ENCODE measurements at places on chromosomes 1 and 21. TPM values are rescaled to one million over a fixed set of nuclear protein-coding genes. Genes with fewer than 3 reads are reported as not detected.

Gene RPS6KC1
- total RNA-seq = 12.9 TPM

Gene TBX15
- total RNA-seq = 0.21 TPM

Gene RPF1
- 65.4 TPM for total RNA-seq

Gene RNF115
- total RNA-seq = 8.5 TPM

Gene KCNT2
- 1.2 TPM for total RNA-seq

DNA sequence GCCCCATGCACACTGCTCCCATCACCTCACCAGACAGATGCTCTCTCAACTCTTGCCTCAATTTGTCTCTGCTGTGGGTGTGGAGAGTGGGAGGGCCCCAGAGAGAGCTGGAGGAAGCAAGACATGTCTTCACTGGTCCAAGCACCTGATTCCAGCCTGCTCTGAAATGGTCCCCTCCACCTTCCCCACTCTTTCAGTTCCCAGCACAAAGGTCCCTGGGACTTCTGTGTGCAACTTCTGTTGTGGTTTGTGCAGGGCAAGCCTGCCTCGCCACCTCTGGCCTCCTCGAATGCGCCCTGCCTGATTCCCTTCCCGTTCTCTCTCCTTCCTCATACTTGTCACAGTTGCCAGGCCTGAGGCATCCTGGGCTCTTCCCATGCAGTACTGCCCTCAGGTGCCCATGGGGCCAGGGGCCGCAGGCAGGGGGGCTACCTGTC, 119.3 kb downstream of the SYT2 start:
- no peak for DNase-seq

DNA sequence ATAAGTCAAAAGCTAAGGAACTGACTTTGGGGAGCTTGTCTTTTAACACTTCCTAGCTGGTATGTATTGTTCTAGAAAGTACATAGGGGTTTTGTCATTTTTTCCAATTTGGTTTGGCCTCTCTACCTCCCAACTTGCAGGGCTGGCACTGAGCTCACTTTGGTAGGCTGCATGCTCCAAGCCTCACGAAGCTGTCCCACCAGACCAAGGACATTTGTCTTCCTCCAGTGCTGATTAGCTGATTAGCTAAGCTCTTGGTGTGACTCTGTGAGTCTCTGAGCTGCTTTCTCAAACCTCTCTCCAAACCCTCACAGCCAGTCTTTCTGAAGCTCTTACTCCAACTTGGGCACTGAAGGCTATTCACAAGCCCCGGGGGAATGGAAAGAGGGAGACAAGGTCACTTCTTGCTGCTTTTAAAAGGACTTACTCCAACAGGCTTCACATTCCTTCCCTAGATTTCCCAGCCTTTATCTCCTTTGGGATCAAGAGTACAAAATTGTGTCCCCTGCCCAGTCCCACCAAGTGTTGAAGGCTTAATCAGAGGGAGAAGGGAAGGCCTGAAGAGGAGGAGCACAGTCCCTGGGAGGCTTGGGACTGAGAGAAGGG, 893 bp upstream of the CFAP45 start:
- no peak for DNase-seq

DNA sequence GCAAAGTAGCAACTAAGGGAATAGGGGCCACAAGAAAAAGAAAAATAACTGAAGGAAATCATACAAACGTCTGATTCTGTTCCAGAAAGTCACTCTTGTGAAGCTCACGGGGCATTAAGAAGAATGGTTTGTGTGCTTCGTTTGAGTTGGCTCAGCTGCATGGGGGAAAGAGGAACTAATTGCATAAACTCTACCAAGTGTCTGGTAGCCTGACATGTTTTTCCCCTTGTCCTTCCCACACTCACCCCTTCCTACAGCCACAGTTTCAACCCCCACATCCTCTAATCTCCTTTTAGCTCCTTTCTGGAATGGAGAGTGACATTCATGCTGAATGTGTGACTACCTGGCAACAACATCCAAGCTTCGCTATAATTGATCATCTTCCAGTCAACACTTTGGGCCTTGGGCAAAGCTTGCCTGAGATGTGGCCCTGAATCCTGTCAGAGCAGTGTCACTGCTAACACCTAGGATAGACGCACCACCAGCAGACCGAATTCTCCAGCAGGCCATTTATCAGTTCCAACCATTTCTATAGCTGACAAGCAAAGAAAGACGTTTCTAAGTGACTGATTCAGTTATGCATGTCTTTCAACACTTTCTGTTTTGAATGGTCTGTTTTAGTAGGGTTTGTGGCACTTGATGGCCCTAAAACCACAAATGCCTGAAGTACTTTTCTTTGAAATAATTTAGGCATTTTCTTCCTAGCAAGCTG, 439.6 kb downstream of the TTLL7 start:
- no peak for DNase-seq

- peak; percentile 39 for DNase-seq
These were observed at the start of gene ECM1 for GRCh38 chr1:150507912-150508864. TSS of gene ECM1 (plus strand) at chr1:150508109. CDS start at chr1:150508210, 101 bp downstream.

- no peak for DNase-seq
These were observed 113.1 kb downstream of the PBX1 start for GRCh38 chr1:164671966-164672571.

DNA sequence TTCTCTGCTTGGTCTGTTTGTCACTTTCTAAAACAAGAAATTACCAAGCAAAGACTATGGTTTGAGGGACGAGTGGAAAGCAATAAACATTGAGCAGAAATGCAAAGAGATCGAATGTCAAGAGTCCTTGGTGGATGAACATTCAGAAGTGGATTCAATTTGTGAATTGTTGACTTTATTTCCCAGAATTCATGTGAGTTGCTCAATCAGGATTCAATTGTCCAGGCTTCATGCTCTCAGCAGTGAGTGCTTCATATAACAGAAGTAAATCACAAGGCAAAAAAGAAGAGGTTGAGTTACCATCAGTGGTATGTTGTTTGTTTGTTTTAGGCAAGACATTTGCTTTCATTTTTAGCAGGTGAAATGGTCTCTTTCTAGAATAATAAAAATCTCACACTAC, 31.9 kb downstream of the NGF start:
- no peak for DNase-seq

DNA sequence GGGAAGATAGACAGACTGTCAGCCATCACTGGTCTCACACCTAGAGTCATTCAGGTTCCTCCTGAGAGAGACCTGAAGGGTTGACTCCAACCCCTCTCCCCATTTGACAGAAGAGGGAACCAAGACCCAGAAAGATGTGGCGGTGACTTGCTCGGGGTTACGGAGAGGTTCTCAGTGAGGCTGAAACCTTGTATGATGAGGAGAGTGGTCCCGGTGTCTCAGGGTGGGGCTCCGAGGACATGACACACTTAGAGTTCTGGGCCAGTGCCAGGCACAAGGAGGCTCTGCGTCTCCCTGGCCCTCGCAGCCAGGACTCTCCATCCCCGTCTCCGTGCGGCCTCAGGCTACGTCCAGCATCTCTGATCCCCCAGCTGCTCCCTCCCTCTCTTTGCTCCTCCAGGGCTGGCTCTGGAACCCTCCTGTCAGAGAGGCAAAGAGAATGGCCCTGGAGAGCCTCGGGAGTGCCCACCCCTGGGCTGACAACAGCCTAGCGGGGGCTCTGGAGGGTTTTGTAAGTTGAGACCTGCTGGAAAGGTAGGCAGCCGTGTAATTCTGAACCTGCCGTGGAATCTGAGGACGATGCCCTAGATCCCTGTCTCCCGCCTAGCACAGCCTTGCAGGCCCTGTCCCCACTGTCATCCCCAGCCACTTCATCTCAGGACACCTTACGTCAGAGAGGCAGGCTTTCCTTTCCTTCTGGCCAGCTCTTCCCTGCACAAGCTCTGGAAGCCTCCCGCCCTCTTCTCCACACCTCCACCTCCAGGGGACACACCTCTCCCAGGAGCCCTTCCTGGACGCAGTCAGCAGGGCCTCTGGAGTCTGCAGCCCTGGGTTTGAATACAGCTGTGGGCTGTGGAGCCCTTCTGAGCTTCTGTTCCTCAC, 4.1 kb downstream of the EFHD2 start:
- DNase-seq = no peak

DNA sequence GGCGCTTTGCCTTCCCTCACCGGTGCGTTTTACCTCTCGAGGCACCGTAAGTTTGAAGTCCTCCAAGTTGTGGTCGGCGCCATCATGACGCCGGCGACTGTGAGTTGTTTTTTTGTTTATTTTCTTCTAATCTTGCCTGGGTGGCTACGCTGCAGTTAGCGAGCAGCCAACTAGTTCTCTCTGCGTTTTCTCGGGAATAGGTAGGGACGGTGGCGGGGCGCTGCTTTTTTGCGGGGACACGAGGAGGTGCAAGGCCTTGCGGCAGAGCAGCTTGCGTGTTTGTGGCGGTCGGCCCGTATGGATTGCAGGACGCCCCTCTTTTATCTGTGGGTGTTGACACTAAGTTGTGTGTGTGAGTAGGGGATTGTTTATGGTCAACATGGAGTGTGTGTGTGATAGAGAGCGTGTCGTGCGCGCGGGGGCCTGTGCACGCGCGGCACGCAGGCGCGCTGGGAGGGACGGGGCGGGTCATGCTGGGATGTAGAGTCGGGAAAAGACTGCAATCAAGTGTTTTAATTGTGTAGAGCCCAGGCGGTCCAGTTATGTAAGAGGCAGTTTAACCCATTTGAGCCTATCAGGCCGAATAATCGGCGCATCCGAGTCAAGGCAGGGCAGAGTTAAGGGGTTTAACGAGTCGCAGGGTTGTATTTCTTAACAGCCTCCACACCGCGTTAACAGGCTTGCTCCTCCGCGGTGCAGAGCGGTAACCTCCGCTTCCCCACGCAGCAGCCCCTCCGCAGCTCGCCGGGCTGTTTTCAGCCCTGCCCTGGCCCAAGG, 1.2 kb upstream of the NEGR1 start:
- DNase-seq = no peak

DNA sequence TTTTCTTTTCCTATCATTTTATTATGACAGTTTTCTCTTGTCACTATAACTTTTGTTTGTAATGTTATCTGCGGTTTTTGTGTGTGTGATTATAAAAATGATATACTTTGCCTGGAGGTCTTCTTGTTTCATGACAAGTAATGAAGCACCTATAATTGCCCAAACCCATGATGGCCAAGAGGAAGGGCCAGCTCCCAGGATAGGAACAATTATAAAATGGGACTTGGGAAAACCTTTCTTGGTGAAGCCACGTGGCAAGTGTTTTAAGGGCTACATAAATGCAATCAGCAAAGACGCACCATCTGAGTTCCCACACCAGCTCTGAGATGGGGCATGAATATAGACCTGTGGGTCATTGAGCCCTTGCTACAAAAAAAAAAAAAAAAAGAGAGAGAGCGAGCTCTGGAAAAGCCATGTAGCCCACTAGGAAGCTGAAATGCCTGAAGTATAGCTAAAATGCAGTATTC, 462.6 kb upstream of the RUNX1 start:
- DNase-seq = no peak

- DNase-seq = no peak
These were observed at the start of gene SLC44A3 for GRCh38 chr1:94819945-94820746. TSS of gene SLC44A3 (plus strand) at chr1:94820357. CDS start at chr1:94820452, 95 bp downstream.

- DNase-seq = no peak
These were observed 11.7 kb downstream of the IQGAP3 start for GRCh38 chr1:156560585-156561163.

GRCh38 chr1:243916160-243916559, 66.1 kb upstream of the AKT3 start:
- DNase-seq = no peak

- DNase-seq = no peak
These were observed 10.9 kb upstream of the SAMD11 start for GRCh38 chr1:912740-913301.

GRCh38 chr1:115237023-115237422, 101.0 kb downstream of the NGF start:
- no peak for DNase-seq

DNA sequence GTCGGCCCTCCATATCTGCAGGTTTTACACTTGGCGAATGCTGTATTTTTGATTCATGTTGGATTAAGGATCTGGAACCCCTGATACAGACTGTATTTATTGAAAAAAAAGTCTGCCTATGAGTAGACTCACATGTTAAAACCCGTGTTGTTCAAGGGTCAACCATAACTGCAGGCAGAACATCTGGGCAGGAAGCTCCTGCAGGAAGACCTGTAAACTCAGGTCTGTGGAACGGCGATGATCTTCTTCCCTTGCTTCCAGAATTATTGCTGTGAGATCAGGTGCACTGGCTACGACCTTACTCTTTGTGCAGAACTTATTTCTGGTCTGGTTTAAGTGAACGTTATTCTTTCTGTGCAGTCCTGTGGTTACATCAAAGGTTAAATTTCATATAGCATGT, 96.6 kb downstream of the DISC1 start:
- DNase-seq = no peak
